ENCODE measurements at places on chromosomes 12 and 14.

DNA sequence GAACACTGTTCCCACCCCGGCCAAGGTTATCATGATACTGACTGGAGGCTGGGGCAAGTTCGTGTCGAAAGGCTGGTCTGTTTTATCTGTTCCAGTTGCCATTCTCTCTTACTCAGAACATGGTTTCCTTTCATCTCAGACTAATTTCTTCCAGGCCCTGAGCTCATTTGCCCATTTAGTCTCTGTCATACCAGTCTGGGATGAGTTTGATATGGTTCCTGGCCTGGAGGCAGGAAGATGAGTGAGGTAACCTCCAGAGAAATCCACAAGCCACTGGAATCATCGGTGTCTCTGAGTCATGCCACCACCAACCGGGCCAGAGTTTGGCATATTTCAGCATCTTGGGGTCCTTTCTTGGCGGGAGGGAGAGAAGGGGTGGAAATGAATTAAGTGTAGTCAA, 114.7 kb downstream of the NTF3 start:
- no peak for DNase-seq

DNA sequence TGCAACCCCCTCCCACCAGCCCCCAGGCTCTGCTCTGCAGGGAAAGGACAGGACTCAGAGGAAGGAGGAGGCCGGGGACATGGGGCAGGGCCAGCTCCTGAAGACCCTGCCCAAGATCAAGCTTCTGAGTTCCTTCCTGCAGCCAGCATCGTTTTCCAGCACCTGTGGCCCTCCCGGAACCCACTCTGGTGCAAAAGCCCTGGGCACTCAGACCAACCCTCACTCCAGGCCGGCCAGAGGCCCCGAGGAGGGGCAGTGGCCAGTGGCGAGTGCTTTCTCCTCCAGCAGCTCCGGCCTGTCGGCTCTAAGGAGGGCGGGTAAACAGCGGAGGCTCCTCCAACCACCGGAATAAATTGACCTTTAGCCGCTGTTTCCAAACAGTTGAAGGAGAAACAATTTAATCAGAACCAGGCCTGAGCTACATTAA, 10.8 kb downstream of the TMEM179 start:
- no peak for DNase-seq

GRCh38 chr12:75177997-75178396, 31.6 kb downstream of the KCNC2 start:
- no peak for DNase-seq

GRCh38 chr12:31631809-31632208, 27.7 kb upstream of the ETFBKMT start:
- no peak for DNase-seq

- DNase-seq: no peak
These were observed 222.2 kb downstream of the ITPR2 start for GRCh38 chr12:26610774-26611173.

GRCh38 chr14:71138448-71139293, 231.4 kb downstream of the PCNX1 start:
- peak; percentile 43 for DNase-seq

GRCh38 chr14:72503696-72504368, 390.1 kb downstream of the DPF3 start:
- DNase-seq: no peak

- DNase-seq: no peak
These were observed 20.3 kb upstream of the TMX1 start for GRCh38 chr14:51219473-51220448.

DNA sequence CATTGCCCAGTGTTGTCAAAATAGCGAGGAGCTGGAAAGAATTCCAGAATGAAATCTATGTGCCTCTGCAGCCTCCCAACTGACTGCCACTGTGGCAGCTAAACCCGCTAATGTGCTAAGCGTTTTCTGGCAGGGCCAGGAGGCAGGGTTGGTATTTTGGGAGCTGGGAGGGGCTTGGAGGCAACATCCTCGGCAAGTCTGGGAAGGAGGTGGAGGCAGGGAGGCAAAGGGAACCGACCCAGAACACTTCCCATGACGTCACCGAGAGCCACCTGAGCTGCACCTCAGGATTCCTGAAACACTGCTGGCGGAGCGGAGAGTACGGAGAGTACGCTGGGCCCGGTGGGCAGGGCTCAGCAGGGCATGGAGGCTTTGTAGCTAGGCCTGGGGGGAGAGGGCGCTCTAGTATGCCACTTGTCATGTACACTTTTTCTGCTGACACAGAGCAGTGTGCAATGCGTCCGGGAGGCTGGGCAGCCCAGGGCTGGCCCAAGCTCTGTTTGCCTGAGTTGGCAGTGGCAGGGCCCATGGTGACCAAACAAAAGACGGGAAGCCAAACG, 81.5 kb downstream of the DPF3 start:
- no peak for DNase-seq

Data from activated CD8-positive, alpha-beta memory T cell treated with anti-CD3 and anti-CD28 coated beads for 1 hour (primary cell).